Stimulated activated CD4-positive, alpha-beta T cell treated with anti-CD3 and anti-CD28 coated beads, Interleukin-15, amount 100 ng/mL, for 48 hours (primary cell): ENCODE measurements at places on chromosomes 1 and 21.

DNA sequence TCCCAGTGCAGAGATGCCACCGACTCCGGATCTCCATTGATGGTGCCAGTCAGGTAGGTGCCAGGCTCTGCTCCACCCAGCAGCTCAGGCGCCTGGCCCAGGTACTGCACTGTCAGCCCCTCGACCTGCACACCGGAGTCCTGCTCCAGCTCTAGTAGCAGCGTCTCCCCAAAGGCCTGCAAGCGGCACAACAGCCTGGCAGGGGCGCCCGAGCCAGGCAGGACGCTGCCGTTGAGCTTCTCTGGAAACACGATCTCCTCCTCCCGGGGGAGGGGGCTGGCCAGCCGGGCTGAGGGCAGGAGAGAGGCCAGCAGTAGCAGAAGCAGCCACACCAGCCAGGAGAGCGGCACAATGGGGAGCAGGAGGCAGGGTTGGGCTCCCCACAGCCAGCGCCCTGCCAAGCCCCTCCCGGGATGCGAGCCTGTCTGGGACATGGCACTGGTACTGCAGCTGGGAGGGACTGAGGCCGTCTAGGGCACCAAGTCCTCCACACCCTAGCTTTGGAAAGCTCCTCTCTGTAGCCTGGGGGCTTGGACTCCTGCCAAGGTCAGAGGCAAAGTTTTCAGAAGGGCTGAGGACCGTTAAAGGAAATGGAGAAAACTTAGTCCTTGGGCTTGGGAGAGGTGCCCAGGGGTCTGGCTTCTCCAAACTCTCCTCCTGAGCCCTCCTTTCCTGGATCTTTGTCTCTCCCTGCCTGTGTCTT is 509 bp downstream of the ADAMTS4 start:
- no peak for DNase-seq

DNA sequence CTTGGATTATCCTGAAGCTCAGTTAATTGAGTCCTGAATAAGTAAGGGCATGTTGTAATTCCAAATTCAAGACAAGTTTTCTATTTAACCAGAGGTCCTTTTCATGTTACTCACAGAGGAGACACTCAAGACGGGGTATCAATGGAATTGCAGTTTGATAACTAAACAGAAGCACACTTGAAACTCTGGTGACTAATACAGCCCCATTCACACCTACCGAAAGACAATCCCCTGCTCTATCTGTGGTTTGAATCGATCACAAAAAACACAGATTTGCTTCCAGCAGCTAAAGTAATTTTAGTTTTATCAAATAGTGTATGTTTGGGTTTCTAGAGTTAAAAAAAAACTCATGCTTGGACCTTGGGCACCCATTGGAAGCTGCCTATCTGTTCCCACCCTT is 60.4 kb downstream of the TEX35 start:
- DNase-seq: no peak

DNA sequence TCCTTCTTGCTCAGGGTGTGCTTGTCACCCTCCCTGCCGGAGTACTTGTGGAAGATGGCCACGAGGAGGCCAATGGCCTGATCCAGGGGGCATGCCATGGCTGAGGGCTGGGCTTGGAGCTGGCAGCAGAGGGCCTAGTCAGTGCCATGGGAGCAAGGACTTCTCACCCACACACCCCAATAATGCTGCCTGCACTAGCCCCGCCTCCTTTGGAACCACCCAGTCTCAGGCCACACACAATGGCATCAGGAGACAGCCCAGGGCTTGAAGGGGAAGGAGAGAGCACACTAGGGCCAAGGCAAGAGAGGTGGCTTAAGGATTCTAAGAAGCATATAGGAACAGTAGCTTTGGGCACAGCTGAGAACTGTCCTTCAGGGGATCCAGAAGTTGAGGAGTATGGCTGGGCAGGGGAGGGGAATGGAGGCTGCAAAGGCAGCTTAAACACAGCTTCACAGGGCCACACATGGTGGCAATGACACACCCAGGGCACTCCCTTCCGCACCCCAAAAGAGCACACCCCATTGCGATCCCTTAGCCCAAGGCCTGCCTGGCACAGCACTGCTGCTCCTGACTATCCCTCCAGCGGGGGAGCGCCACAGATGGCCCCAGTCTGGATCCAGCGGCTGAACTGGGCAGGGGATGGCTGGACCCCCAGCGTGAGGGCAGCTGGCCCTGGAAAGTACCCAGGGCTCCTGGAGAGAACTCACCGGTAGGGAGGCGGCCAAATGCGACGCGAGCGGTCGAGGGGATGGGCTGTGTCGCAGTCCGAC is at the start of gene S100A6:
TSS of gene S100A6 (minus strand) at position 750 of the 770 bp plus-strand sequence. CDS start at position 98, 652 bp downstream.
- DNase-seq: no peak

DNA sequence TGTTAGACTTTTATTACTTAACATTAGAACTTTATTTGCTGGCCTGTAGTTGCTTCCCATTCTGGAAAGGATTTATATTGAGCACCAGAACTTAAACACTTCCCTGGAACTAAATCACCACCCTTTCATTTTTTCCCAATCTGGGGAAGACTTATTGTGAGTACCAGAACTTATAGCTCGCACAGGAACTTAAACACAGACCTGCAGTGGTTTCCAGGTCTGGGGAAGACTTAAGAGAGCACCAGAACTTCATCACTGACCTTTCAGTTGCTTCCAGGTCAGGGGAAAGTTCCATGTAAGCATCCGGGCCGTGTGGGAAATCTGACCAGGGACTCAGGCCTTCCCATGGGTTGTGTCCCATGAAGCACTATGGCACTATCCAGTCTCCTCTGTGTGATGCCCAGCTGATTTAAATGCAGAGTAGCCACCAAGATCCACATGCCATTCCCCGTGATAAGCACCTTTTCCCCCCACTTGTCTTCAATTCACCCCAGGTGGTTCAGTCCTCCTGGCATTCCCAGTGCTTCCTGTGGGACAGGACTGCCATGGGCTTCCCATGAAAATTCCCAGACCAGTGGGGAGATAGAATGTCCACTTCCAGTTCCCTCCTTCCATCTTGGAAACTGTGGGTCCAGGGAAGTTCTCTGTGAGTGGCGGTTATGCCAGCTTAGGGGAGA is 48.9 kb downstream of the C4BPA start:
- DNase-seq: no peak

DNA sequence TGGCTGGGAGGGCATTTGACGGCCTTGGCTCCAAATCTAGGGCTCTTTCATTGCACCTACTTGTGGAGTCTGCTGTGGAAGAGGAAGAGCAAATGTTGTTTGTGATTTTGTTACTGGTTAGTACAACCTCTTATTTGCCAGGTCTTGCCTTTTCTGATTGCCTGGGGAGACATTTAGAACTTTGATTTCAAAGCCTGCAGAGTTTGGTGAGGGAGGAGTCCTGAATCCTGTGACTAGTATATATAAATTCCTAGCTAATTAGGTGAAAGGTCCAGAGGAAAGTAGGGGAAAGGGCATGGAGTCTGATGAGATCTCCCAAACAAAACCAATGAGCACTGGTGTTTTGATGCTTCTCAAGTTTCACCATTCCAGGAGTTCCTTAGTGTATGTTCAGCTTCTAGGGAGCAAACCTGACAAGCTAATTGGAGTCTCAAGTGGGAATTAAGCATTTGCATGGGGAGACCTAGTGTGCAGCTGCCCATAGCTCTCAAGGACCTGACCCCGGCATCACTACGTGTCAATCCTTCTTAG is 5.1 kb upstream of the HMGCS2 start:
- DNase-seq: no peak

DNA sequence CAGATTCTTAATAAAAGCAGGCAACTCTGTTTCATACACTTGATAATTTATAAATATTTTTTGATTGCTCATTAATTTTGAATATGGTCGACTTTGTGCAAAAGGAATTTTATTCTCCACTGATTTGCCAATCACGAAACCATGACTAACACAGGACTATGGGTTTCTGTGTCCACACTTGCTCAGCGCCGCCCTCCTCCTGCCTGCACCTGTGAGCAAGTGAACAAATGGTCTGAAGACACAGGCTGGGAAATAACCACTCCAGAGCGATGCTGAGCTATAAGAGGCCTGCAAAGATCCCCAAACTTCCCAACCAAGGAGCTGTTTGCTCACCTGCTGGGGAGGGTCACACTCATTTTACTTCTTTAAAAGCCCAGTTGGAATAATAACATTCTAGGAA is 19.6 kb downstream of the ABCB10 start:
- DNase-seq: no peak

GRCh38 chr1:153649863-153650235 is 8.7 kb upstream of the SNAPIN start:
- no peak for DNase-seq

DNA sequence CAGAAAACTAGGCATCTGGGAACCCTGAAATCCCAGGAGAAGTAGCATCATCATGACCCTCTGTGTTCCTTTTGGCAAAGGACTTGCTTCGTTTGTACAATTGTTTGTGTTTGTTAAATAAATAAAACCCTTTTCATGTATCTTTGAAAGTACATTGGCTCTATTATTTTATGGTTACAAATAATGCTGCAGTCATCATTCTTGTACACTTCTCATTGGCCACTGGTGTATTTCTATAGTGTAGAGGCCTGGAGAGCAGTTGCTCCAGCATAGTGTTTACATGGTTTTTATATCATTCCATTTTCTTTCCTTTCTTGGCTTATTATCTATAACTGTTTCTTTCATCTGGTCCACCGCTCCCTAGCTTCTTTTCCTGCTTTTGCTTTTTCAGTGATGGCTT is 253.3 kb downstream of the FAM72C start:
- DNase-seq: no peak

DNA sequence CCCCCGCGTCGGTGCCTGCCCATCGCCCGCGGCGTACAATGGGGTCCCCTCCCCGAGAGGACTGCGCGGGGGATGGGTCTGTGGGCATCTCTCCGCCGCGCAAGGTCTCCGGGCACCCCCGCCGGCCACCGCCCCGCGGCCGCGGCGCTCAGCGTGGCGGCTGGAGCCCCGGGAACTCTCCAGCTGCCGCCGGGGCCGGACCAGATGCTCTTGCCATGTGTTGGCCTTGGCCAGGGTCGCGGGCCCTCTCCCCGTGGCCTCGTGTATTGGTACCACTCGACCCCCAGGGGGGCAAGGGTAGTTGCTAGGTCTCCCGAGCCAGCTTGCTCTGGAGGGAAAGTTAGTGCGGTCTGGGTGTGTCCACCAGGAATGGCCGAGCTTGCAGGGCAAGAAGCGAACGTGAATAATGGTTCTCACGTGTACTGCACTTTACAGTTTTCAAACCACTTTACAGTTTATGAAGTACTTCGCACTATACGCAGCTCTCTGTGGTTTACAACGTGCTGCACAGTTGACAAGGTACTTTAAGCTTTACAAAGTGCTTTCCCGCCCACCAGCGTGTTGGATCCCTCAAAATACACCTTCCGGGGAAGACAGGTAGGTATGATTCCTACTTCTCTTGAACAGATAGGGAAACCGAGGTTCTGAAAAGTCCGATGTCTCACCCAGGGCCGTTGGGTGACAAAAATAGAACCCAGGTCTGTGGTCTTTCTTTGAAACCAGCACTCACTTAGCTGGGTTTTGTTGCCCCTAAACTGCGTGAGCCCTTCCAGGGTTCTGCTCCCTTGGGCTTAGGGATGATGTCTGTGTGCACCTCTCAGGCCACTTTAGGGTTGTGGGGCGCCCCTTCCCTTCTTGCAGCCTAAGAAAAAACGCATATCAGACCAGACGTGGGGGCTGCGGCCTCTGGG is 1.2 kb downstream of the EPHB2 start:
- no peak for DNase-seq

- DNase-seq: no peak
These were observed 5.6 kb downstream of the TMEM234 start for GRCh38 chr1:32216566-32216965.

DNA sequence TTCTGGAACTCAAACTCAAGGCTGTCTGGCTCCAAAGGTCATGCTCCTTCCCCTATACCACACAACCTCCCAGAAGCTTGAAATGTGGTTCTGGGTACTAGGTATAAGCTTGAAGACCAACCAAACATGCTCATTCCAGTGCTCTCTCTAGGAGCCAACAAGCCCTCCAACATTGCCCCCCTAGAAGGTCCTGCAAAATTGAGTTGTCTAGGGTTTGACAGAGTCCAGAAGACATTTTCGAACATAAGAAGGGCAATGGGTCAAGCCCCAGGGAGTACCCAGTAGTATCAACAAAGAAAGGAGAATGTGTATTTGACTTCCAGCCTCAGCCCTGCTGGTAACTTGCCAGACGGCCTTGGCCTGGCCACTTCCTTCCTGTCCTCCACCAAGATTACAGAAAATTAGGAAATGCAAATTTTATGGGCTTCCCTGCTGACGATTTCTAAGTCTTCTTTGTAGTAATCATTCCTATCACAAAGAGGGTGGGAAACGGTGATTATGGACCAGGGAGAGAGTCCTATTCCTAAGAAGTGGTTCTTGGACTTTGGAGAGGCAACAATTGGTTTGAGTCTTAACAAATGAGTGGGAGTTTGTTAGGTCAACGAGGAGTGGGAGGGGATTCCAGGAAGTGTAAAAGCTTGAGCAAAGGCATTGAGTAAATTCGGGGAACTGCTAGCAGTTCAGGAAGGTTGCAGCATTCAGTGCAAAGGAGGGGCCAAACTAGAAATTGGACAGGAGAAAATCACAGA is 18.7 kb upstream of the SLAMF1 start:
- no peak for DNase-seq

DNA sequence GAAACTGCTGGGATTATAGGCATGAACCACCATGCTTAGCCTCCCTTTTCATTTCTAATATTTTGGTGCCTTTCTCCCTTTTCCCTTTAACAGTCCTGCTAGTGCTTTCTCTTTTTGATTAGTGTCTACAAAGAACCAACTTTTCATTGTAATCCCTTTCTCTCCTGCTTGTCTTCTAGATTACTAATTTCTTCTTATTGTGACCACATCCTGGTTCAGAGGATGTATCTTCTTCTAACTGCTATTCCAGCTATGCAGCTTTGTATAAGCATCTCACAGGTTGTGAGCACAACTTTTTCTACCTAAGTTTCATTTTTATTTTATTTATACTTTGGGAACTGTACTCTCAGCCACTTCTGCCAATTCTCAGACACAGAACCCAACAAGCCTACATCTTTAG is 14.7 kb downstream of the ZNF648 start:
- DNase-seq: no peak

- DNase-seq: no peak
These were observed 189.8 kb downstream of the DNAH14 start for GRCh38 chr1:225119307-225119706.

- DNase-seq: no peak
These were observed 123.5 kb downstream of the SLC44A5 start for GRCh38 chr1:75487399-75487798.

- DNase-seq: no peak
These were observed 256.3 kb upstream of the IRF2BP2 start for GRCh38 chr1:234866007-234866866.

DNA sequence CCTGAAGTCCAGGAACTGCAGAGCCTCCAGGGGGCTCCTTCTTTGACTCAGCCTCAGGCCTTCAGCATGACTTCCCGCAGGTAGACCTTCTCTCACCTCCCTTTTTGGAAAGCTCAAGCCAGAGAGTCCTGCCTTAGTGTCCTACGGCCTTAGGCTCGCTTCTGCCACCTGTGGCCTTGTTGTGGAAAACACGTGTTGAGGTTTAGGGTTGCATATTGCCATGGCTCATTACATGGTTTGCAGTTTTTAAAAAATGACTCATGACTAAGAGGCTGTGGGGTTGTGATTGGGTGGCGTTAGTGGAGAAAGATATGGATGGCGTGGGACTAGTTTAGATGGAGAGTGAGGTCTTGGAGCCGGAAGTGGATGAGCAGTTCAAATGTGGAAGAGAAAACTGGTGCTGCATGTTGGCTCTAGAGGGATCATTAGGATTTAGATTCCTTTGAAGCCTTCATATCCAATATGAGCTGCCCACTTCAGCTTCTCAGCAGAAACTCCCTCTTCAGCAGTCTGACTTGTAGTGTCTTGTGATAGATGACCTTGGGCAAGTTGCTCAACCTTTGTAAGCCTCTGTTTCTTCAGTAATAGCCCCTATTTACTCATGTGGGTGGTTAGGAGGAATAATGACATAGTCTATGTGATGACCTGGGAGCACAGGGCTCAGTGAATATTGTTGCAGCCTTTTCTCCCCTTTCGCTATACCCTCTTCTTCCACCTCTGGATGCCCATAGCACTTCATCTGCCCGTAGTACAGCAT is 6.5 kb upstream of the FGGY start:
- DNase-seq: no peak
